Stimulated activated naive B cell treated with anti-CD40 and anti-IgM and Interleukin-4, amounts not matched to agents 10 μg/mL and 1 μg/mL and 100 μg/mL, for 72 hours (primary cell): ENCODE measurements at places on chromosomes 4 and X.
A peak's percentile ranks its signal among the peaks of the same experiment; 100 is the strongest.

DNA sequence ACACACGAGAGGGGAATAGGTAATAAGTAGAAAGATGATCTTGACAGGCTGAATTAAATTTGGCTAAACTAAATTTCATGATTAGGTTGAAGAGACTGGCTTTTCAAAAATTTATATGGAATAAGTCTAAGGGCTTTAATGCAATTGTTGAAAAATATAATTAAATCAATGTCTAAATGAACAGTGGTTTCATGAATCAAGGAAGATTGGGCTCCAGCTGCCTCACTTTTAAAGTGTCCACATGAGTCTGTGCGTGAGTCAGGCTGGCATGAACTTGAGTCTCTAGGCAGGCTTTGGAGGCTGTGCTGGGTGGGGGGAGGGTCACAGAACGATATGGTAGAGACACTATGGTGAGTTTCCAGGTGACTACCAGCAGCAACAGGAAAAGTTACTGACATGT is 111.9 kb downstream of the SORBS2 start:
- DNase-seq = no peak

DNA sequence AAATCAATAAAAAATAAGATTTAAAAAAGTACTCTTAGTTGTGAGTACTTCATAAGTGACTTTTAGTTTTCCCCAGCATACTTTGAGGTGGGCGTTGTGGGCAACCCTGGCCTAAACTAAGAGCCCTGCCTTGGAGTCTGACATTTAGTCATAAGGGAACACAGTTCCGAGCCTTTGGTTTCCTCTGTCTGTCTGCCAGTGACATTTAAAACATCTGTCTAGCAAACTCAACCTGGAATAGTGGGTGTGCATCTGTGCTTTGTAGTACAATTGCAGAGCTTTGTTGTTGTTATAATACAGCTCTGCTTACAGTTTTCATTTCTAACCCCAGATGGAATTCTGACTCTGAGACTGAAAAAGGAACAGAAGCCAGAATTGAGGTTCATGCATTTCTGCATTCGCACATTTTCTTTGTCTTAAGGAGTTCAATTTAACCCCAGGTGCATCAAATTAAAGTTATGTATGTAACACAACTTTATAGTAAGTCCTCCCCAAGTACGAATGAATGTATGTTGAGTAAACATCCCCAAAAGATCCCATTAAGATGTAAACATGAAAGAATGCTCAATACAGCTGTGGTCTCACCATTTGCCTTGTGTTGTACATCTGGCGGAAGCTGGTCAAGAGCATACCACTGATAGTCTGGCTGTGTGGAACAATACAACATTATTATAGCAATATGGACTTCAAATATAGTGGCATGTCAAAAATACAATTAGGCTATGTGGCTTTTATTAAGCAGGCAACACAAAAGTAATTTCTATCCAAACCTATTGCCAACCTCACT is 25.9 kb downstream of the TNIP3 start:
- DNase-seq = no peak

DNA sequence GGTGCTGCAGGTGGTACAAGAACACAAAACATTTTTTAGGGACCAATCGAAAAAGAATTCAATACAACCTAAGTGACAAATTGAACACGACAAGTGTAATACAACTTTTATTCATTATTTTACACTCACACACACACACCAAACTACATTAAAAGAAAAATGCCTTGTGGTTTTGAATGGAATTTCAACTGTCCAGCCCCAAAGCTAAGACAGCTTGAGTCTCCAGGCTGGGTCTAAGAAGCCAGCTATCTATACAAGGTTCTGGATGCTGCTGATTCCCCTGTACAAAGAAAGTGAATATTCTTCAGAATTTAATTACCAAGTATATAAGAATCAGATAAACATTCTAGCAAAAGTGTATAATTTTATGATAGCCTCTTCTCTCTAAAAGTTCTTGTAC is 118.2 kb downstream of the PPP3CA start:
- no peak for DNase-seq

GRCh38 chr4:3280466-3280865 is 12.4 kb upstream of the RGS12 start:
- no peak for DNase-seq

- DNase-seq = no peak
Measured at GRCh38 chr4:53847965-53848364, 216.4 kb downstream of the CHIC2 start.

- peak; percentile 88 for DNase-seq
Measured at GRCh38 chrX:107673933-107674479, 45.7 kb downstream of the PRPS1 start.

DNA sequence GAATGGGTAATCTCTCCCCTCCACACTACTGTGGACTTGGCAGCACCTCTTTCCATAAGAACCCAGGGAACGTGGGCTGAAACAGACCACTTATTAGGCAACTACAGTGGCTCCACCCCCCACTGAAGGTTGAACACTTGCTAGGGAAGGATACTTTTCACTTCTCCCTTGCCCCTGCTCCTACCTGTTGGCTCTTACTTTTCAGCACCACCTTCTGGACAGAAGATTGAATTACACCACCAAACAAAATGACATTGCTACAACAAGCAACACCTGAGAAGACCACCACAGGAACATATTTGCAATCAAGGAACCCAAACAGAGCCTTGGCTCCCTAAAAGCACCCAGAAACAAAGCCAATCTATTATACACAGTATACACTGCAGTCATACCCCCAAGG is 132.1 kb upstream of the CXCL13 start:
- no peak for DNase-seq

GRCh38 chr4:56752985-56753384 is 68.5 kb downstream of the SPINK2 start:
- DNase-seq = no peak

DNA sequence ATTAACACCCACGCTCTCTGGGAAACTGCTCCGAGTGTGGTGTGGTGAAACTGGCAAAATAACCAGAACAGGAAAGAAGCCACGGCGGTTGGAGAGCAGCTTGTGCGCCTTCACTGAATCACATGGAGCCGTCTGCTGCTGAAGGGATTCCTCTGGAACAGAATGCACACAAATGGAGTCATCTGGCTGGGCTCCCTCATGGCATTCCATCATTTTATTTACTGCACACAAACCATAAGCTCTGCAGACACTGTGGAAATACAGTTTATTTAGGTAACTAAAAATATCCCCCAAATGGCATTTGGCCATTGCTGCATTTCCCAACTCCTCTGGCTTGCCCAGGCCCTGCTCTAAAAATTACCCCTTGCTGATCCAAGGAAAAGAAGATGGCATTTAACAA is 187.0 kb upstream of the S100G start:
- no peak for DNase-seq

GRCh38 chr4:108607079-108607815 is 13.1 kb upstream of the RPL34 start:
- no peak for DNase-seq

DNA sequence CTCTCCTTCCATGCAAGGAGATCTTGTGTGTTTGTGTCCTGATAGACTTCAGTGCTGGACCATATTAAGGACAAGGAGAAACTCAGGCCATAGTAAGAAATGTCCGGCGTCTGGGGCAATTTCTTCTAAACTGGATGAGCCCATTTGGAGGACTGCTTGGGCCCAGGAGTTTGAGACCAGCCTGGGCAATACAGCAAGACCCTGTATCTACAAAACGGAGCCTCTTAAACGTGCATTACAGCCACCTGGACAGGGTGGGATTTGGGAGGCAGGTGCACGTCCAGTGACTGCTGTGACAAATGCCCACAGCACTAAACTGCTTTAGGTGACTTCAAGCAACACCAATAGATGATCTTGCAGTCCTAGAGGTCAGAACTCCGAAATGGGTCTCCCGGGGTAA is 311.9 kb downstream of the DHRSX start:
- no peak for DNase-seq

GRCh38 chrX:154918060-154918483 is 31.9 kb downstream of the F8A1 start:
- peak; percentile 2 for DNase-seq

DNA sequence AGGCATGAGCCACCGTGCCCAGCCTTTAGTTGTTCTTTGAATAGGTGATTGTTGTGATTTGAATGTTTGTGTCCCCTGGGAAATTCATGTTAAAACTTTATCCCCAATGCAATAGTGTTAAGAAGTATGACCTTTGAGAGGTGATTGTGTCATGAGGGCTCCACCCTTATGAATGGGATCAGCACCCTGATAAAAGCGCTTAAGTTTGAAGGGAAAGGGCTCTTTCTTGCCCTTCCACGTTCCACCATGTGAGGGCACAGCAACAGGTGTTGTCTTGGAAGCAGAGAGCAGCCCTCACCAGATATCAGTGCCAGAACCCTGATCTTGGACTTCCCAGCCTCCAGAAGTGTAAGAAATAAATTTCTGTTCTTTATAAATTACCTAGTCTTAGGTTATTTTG is 33.7 kb upstream of the RP2 start:
- DNase-seq = no peak

DNA sequence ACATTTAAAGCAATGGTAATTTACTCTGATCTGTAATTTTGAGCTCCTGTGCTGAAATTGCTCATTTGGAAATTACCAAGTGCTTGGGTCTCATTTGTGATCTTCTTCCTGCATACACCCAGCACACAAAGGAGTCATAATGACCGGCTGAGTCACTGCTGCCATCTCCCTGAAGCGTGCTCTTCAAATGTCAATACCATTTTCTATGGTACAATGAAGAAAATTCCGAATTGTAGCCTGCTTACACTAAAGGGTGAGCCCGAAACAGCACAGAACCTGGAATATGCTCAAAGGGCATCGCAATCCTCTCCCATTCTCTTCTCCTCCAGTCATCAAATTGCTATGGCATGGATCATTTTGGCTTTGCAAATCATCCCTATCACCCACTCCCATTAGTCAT is 140.5 kb downstream of the GRIA3 start:
- no peak for DNase-seq

GRCh38 chr4:156677656-156678055 is 293.9 kb downstream of the PDGFC start:
- no peak for DNase-seq

GRCh38 chr4:91280551-91281290 is 1023.0 kb upstream of the GRID2 start:
- no peak for DNase-seq

DNA sequence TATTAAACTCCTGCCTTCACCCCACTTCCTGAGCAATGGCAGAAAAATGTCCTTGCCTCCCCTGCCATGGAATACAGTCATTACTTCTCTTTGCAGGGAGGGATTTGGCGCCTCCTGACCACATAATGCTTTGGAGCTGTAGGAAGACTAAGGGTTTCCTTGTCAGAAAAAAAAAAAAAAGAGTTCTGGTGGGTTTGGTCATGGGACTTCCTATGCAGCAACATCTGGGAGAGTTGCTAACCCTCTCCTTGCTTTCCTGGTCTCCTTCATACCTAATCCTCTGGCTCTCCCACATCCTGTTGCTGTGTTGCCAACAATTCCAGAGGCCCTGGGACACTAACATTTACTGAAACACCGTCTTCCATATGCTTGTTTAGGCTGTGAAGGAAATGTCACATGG is 75.1 kb upstream of the MBNL3 start:
- DNase-seq = no peak

DNA sequence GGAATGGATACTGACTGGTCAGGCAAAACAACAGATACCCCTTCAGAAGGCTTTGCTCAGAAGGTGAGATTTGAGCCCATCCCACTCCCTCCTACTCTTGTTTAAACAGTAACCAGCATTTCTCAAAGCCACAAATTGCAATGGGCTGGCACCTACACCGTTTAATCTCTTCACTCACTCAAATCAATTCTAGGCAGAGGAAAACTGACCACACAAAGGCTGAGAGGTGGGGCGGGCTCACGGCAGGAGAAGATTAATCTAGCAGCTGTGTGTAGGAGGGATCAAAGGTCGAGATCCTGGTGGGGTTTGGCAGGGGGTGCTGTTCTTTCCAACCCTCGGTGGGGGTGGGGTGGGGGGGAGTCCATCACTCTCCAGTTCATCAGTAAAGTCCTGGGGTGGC is 622.4 kb downstream of the BCOR start:
- no peak for DNase-seq

- no peak for DNase-seq
Measured at GRCh38 chrX:1582686-1583437, 8.5 kb upstream of the AKAP17A start.

GRCh38 chrX:11678158-11678557 is 12.4 kb upstream of the ARHGAP6 start:
- no peak for DNase-seq

DNA sequence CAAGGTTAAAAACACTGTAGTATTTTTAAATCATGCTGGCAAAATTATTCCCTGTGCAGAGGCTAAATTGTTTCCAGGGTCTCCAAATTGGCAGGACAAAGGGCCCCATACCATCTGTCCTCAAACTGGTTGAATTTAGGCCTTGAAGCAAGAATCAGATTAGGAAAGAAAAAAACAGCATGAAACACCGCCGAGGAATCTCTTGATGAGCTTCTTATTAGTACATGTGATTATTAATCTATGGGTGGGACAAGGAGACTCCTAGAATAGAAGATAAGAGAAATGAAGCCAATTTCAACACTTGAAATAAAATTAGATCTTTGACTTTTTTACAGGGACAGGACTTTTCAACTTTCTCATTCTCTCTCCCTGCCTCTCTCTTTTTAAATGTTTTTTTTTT is 7.1 kb upstream of the CLNK start:
- no peak for DNase-seq

GRCh38 chr4:174764105-174764729 is 64.8 kb downstream of the GLRA3 start:
- DNase-seq = no peak

- DNase-seq = no peak
Measured at GRCh38 chr4:181194096-181194495, 1049.1 kb upstream of the TENM3 start.

- DNase-seq = no peak
Measured at GRCh38 chrX:15769300-15769954, 20.9 kb upstream of the ZRSR2 start.

GRCh38 chr4:7978907-7979651 is 39.4 kb upstream of the AFAP1 start:
- no peak for DNase-seq

- DNase-seq = no peak
Measured at GRCh38 chr4:124757126-124757525, 44.6 kb upstream of the ANKRD50 start.
